Stimulated activated CD4-positive, alpha-beta T cell treated with anti-CD3 and anti-CD28 coated beads, Interleukin-1b, Interleukin-23, amount 100 ng/mL, for 48 hours (primary cell): ENCODE measurements at places on chromosomes 3 and 15.

DNA sequence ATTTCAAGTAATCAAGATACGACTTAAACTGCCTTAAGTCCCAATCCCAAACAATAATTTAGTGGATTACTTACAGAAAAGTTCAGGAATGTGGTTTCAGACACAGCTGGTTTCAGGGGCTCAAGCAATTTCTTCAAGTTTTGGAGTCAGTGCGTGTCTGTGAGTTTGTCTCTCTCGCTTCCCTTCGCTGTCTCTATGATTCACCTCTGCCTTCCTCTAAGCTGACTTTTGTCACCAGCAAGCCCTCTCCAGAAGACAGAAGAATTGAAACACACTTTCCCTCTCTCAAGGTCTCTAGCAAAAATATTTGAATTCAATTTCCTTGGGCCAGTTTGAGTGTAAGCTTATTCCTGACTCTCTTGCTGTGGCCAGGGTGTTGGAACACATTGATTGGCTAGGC lies 392.4 kb downstream of the EDEM1 start:
- no peak for DNase-seq

DNA sequence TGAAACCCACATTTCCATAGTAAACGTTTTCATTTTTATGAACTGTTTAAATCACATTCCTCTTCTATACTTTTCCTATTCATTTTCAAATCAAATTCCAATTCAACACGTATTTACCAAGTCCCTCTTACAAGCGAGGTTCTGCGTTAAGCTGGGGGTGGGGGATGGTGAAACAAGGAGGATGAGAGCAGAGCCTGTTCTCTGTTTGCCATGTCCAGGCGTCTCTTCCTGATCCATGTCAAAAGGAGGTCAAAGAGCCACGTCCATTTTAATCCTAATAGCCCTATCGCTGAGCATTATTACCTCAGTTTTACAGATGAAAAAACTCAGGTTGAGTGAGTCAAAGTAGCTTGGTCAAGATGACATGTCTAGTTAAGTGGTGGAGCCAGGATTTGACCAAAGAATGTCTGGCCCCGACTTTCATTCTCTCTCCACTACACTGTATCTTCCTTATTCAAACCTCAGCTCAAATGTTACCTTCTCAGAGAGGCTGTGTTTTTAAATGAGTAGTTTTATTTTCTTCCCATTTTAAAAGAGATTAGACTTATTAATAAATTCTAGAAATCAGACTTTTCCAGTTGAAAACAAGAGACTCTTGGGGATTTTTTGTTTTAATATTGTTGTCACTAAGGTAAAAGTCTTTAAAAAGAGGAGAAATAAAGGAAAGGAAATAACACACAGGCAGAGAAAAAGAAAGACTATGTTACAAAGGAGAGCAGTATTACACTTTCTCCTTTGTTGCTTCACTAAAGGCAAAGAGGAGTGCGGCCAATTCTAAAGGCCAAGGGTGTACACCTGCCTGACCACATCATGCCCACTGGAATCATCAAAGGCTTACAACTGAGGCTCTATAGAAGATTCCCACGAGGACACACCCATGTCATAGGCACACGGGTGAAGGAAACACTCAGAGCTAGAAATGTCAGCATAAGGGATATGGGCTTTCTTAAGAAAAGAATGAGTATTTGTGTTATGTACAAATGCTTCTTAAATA lies 42.4 kb downstream of the MYO5A start:
- no peak for DNase-seq

DNA sequence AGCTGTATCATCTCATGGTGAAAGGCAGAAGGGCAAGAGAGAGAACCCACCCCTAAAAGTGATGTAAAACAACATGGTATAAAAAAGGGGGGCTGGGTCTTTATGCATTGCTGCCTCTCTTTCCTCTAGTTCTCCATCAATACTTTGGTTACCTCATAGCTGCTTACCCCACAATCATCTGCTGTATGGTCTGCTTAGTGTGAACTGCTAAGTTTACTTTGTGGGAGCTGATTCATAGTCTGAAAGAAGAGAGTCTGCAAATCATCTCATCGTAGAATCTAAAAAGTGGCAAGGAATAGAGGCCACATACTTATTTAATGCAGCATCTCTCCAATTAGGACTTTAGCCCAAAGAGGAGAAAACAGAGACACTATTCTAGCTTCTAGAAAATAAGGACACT lies 546.8 kb downstream of the GBE1 start:
- DNase-seq: no peak

DNA sequence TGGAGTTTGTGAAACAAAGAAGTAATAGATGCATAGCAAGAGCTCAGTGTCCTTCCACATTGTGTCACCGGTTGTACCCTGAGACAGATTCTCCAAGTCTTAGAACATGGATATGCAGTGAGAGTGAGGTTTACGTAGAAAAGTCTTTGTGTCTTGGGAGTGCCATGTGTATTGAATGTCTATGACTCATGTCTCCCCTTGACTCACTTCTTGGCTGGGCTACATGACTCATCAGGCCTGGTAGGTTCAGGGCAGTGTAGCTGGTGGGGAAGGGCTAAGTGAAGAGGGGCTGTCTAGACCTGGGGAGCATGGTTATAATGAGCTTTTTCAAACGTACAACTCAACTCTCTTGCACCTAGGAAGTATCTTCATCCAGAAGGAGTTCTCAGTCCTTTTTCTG lies 167.4 kb downstream of the GAP43 start:
- DNase-seq: peak; percentile 69

- DNase-seq: no peak
Observed at GRCh38 chr15:101371519-101371918, 76.5 kb upstream of the SNRPA1 start.

GRCh38 chr15:71366926-71367325 lies 251.7 kb downstream of the THSD4 start:
- no peak for DNase-seq

- no peak for DNase-seq
Observed at GRCh38 chr3:134406331-134407238, 32.3 kb upstream of the AMOTL2 start.

- no peak for DNase-seq
Observed at GRCh38 chr3:27637346-27637995, 84.7 kb downstream of the EOMES start.

DNA sequence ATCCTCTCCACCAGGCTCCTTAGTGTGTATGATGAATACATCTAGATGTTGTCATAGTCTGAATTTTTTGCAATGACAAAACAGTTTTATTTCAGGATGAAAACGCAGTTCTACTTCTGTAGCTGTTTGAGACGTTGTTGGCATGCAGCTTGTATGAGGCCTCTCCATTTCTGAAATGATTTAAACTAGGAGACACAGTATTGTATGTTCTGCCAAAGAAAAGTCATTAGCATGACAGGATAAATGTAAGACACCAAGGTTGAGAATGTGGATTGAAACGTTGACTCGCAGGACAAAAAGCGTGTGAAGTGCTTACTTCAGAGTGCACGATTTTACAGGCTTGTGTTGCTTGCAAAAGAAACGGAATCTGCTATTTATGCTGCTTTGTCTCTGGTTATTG lies 35.3 kb downstream of the ABHD17C start:
- DNase-seq: no peak

DNA sequence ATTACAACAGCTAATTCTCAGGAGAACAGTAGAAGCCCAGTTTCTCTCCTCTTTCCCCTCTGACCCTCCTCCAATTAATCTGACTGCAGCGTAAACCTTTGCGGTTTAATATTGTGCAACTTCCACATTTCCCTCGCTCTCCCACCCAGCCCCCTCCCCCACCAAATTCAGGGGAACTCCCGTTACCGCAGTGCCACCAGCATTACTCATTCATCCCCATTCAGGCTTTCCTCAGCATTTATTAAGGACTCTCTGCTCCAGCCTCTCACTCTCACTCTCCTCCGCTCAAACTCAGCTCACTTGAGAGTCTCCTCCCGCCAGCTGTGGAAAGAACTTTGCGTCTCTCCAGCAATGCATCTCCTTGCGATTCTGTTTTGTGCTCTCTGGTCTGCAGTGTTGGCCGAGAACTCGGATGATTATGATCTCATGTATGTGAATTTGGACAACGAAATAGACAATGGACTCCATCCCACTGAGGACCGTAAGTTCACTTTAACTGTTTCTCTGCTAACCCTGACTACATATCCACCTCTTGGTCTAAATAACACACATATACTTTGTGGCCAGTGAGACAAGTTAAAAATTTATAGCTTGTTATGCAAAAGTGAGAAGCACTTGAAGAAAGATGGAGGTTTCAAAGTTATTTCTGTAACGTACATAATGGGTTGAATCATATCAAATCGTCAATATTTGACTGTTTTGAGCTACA lies at the start of gene PTX3:
Gene PTX3, plus strand, starts transcription at position 268 of the 709 bp plus-strand sequence. Its CDS starts 84 bp downstream, at position 352.
- DNase-seq: peak; percentile 2

GRCh38 chr3:198107840-198108734 lies 148.1 kb downstream of the LMLN start:
- DNase-seq: no peak

DNA sequence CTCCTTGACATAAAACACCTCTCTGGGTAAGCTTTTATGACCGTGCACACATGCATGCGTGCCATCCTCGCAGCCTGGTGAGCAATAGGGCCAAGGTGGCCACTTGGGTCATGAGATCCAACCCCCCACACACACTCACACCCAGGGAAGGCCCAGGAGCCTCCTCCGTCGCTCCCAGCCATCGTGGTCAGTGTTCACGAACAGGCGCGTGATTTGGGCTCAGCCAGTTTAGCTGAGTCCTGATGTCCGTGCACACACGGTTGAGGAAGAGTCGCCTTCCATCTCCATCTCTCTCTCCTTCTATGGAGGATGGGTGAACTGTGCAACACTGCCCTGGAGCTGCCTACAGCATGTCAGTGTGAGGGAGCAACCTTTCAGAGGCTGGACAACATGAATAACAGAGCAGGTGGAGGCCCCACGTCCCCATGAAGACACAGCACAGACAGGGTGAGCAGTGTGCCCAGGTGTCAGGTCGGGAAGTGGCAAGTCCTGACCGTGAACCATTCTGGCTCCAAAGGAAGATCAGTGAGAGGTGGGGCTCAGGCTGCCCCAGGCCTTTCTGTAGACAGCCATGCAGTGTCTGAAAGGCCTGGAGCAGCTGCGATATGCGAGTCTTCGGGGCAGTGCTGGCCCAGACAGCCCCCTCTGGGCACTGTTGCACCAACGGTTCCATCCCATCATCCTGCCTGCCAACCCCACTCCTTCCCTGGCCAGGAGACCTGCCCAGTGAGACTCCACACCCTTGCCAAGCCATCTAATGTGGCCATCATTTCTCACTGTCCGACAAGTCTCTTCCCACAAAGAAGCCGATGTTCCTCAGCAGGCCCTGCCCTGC lies 253.4 kb downstream of the OCA2 start:
- DNase-seq: no peak

DNA sequence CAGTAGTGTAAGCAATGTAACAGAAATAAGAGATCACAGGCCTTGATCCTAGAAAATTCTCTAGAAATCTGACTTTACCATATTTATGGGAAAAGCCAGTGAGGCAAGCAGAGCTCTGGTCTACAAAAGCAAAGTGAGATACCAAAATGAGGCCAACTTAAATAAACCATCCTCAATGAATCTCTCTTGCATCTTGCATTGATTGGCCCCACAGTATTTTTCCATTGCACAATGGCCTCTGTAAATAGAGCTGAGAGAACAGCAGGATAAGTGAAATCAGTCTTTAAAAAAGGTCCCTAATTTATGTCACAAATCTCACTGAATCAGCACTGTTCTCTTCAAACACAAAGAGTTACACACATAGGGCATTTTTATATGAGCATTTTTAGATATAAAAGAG lies 8.9 kb downstream of the CFAP20DC start:
- no peak for DNase-seq

- no peak for DNase-seq
Observed at GRCh38 chr3:11434563-11435096, 162.4 kb downstream of the ATG7 start.
